ENCODE measurements at places on chromosomes 4 and X.

GRCh38 chr4:93841803-93842345, 13.3 kb downstream of the ATOH1 start:
- no peak overlapping the region for H3K4me3 ChIP-seq
- peaks cover 14% of the 10 kb centered on the region for H3K27me3 ChIP-seq

- H3K4me1 ChIP-seq: peaks cover 6% of the 10 kb centered on the region
- no peak for ATAC-seq
- H3K4me3 ChIP-seq: no peak overlapping the region
- H3K27ac ChIP-seq: no peak overlapping the region
- H3K27me3 ChIP-seq: no peaks in the 10 kb centered on the region
Measured at GRCh38 chrX:14670819-14671218, 141.5 kb downstream of the GLRA2 start.

DNA sequence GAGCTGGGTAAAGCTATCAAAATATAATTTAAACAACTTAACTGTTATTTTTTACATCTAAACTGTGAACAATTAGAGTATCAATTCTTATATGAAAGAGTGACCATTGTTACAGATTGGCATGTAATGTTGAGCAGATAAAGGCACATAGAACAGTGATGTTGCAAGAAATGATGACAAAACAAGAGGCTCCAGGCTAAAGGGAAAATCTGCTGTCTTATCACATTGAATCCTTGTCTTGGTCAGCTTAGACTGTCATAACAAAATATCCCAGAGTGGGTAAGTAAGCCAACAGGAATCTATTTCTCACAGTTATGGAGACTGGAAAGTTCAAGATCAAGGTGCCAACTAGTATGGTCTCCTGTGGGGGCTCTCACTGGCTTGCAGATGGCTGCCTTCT, 154.1 kb upstream of the PPP3CA start:
- H3K27me3 ChIP-seq: no peaks in the 10 kb centered on the region
- H3K4me3 ChIP-seq: no peak overlapping the region
- no peak for ATAC-seq
- no peak overlapping the region for H3K27ac ChIP-seq
- no peaks in the 10 kb centered on the region for H3K4me1 ChIP-seq

- no peaks in the 10 kb centered on the region for H3K27me3 ChIP-seq
- no peaks in the 10 kb centered on the region for H3K36me3 ChIP-seq
- ATAC-seq: no peak
Measured at GRCh38 chr4:187064033-187064432, 340.4 kb upstream of the FAT1 start.

DNA sequence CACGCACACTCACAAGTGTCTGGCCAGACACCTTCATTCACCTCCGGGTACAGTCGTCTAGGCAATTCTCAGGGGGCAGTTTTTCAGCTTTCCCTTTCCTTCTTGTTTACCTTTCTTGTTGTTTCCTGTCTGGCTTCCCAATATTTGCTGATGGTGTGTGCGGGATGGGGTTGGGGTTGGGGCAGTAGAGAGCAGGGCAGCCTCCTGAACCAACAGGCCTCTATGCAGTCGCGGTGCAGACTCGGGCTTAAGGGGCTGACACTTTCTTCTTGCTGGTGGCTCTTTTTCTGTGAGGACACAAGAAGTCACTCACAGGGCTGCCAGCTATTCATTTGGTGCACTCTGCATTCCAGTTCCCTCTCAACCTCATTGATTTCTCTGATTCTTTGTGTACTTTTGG, 56.4 kb downstream of the NBDY start:
- ATAC-seq: no peak
- H3K27ac ChIP-seq: no peak overlapping the region
- no peak overlapping the region for H3K4me3 ChIP-seq
- H3K4me1 ChIP-seq: peaks cover 30% of the 10 kb centered on the region
- no peaks in the 10 kb centered on the region for H3K27me3 ChIP-seq
- peaks cover 37% of the 10 kb centered on the region for H3K36me3 ChIP-seq

DNA sequence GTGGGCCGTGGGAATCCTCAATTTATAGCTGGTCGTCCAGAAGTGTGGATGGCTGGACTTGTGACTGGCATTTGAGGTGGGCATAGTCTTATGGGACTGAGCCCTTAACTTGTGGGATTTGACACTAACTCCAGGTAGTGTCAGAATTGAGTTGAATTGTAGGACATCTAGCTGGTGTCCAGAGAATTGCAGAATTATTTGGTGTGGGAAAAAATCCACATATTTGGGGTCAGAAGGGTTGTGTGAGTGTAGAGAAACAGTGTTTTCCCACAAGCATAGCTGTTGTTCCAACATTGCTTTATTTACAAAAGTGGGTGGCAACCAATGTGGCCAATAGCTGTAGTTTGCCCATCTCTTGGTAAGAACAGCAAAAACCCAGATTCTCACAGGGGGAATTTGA, 91.3 kb downstream of the MOSPD2 start:
- ATAC-seq: no peak
- no peaks in the 10 kb centered on the region for H3K27me3 ChIP-seq
- no peaks in the 10 kb centered on the region for H3K4me1 ChIP-seq
- H3K36me3 ChIP-seq: no peaks in the 10 kb centered on the region
- no peak overlapping the region for H3K4me3 ChIP-seq
- H3K27ac ChIP-seq: no peak overlapping the region

DNA sequence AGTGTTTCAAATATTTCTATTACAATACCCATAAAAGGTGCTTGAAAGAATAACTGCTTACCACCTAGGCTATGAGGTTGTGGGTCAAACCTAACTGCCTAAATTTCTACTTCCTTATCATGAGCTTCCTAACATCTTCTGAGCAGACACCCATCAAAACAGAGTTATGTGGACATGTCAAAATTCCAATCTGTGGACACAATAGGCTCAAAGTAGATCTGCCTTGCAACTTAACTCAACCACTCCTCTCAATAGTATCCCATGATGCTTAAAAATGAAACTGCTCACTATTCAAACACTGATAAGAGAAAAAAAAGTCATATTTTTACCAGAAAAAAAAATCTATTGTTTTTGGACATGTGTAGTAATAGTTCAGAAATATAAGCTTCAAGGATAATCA, 462.7 kb downstream of the INPP4B start:
- peaks cover 70% of the 10 kb centered on the region for H3K36me3 ChIP-seq
- H3K4me3 ChIP-seq: peak overlapping the region; percentile 62
- ATAC-seq: no peak
- peak overlapping the region; percentile 51 for H3K27ac ChIP-seq

DNA sequence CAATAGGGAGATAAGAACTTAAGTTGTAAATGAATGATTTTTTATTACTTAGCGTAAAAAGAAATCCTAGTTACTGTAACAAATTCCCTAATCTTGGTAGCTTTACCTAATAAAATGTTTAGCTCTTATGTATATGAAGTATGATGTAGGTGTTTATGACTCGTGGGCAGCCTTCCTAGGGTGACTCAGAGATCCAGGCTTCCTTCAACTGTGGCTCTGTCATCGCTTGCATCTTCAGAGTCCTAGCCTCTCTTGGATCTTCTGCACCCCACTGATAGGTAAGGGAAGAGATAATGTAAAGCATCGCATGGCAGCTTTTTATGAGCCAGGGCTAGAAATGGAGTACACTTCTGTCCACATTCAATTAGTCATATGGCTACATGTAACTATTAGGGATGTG, 165.6 kb upstream of the GLRA2 start:
- H3K27ac ChIP-seq: no peak overlapping the region
- no peaks in the 10 kb centered on the region for H3K4me1 ChIP-seq
- ATAC-seq: no peak
- H3K36me3 ChIP-seq: no peaks in the 10 kb centered on the region

- no peaks in the 10 kb centered on the region for H3K27me3 ChIP-seq
- H3K36me3 ChIP-seq: no peaks in the 10 kb centered on the region
- no peaks in the 10 kb centered on the region for H3K4me1 ChIP-seq
Measured at GRCh38 chr4:43132010-43132582, 239.6 kb downstream of the GRXCR1 start.

GRCh38 chr4:75371915-75372314, 142.3 kb downstream of the RCHY1 start:
- no peak for ATAC-seq
- H3K4me3 ChIP-seq: no peak overlapping the region
- no peak overlapping the region for H3K27ac ChIP-seq
- H3K36me3 ChIP-seq: no peaks in the 10 kb centered on the region

GRCh38 chrX:123083924-123084323, 100.2 kb upstream of the GRIA3 start:
- no peaks in the 10 kb centered on the region for H3K4me1 ChIP-seq
- no peak for ATAC-seq
- H3K27ac ChIP-seq: no peak overlapping the region
- H3K4me3 ChIP-seq: no peak overlapping the region
- H3K27me3 ChIP-seq: no peaks in the 10 kb centered on the region
- H3K36me3 ChIP-seq: no peaks in the 10 kb centered on the region

GRCh38 chr4:155674669-155675071, 8.0 kb downstream of the GUCY1A1 start:
- no peaks in the 10 kb centered on the region for H3K36me3 ChIP-seq
- H3K4me3 ChIP-seq: no peak overlapping the region
- H3K27me3 ChIP-seq: peaks cover 24% of the 10 kb centered on the region

DNA sequence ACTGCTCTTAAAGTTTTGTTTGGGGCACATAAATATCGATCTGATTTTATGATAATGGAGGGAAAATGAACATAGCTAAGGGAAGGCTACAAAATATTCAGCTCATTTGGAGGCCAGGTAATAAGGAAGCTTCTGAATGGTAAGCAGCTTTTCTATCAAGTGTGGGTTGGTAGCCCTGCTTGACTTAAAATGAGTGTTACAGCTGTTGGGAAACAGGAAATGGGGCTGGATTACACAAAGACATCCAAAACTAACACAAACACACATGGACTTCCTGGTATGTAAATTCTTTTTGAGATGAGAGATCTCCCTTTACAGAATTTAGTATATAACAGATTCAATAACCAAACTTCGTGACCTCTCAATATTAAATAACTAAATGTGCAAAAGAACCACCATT, 58.0 kb downstream of the FGF16 start:
- H3K27ac ChIP-seq: peak overlapping the region; percentile 71
- H3K36me3 ChIP-seq: peaks cover 27% of the 10 kb centered on the region
- no peaks in the 10 kb centered on the region for H3K27me3 ChIP-seq
- H3K4me3 ChIP-seq: no peak overlapping the region
- ATAC-seq: no peak

GRCh38 chrX:103428525-103428924, 52.2 kb downstream of the BEX3 start:
- no peak overlapping the region for H3K27ac ChIP-seq
- no peak for ATAC-seq
- no peak overlapping the region for H3K4me3 ChIP-seq
- no peaks in the 10 kb centered on the region for H3K4me1 ChIP-seq
- H3K27me3 ChIP-seq: peaks cover 3% of the 10 kb centered on the region

DNA sequence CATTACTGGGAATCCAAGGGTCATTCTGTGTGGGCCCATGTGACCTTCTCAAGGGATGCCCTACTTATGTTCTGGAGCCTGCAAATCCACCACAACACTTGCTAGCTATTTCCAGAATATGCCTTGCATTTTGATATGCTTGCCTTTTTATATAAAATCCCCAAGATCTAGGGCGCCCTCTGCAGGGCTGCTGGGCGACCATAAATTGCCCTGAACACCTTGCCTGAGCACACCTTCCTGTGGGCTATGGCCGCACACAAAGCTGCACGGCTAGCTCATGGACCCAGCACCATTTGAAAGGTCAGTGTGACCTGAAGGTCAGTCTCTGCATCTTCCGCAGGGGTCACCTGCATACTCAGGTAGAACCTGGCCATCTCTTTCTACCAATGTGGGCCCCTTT, 311.7 kb downstream of the NLGN4X start:
- H3K4me1 ChIP-seq: no peaks in the 10 kb centered on the region
- no peaks in the 10 kb centered on the region for H3K36me3 ChIP-seq
- H3K27me3 ChIP-seq: no peaks in the 10 kb centered on the region
- H3K27ac ChIP-seq: no peak overlapping the region

- H3K27ac ChIP-seq: no peak overlapping the region
- H3K4me3 ChIP-seq: no peak overlapping the region
- no peaks in the 10 kb centered on the region for H3K27me3 ChIP-seq
- no peak for ATAC-seq
- no peaks in the 10 kb centered on the region for H3K4me1 ChIP-seq
Measured at GRCh38 chr4:45554423-45554822, 569.4 kb downstream of the GABRG1 start.

- no peaks in the 10 kb centered on the region for H3K27me3 ChIP-seq
- H3K4me1 ChIP-seq: no peaks in the 10 kb centered on the region
- H3K36me3 ChIP-seq: peaks cover 44% of the 10 kb centered on the region
- ATAC-seq: no peak
Measured at GRCh38 chr4:112418092-112418491, 97.9 kb downstream of the NEUROG2 start.

- no peak overlapping the region for H3K27ac ChIP-seq
- no peaks in the 10 kb centered on the region for H3K36me3 ChIP-seq
- H3K27me3 ChIP-seq: peaks cover 12% of the 10 kb centered on the region
- H3K4me3 ChIP-seq: no peak overlapping the region
- no peaks in the 10 kb centered on the region for H3K4me1 ChIP-seq
Measured at GRCh38 chr4:143382596-143382995, 45.9 kb downstream of the GAB1 start.

DNA sequence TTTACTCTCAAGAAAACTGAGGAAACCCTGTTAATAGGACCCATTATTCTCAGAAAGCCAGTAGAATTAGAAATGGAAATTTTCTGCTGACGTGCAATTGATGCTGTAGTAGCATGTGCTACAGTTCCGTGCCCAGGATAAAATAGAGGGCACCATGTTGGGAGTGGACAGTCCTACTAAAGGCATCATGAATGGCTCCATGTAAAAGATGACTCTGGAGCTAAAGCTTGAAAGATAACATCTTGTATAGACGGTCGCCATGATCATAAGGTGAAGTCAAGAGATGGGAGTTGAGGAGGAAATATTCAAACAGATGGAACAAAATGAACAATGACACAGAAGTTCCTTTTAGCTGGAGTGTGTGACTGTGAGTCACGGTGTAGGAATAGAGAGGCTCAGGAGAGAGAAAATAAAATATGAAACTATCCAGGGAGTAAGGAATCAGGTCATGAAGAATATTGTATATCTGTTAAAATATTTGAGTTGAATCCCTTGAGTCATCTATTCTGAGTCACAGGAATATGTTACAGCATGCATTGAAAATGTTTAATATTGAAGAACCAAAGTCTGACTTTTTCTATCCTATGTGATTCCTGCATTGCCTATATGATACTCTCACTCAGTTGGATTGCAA, 31.8 kb downstream of the ANXA10 start:
- no peaks in the 10 kb centered on the region for H3K4me1 ChIP-seq
- H3K27me3 ChIP-seq: peaks cover 12% of the 10 kb centered on the region
- no peak overlapping the region for H3K27ac ChIP-seq
- no peak for ATAC-seq
- no peak overlapping the region for H3K4me3 ChIP-seq

DNA sequence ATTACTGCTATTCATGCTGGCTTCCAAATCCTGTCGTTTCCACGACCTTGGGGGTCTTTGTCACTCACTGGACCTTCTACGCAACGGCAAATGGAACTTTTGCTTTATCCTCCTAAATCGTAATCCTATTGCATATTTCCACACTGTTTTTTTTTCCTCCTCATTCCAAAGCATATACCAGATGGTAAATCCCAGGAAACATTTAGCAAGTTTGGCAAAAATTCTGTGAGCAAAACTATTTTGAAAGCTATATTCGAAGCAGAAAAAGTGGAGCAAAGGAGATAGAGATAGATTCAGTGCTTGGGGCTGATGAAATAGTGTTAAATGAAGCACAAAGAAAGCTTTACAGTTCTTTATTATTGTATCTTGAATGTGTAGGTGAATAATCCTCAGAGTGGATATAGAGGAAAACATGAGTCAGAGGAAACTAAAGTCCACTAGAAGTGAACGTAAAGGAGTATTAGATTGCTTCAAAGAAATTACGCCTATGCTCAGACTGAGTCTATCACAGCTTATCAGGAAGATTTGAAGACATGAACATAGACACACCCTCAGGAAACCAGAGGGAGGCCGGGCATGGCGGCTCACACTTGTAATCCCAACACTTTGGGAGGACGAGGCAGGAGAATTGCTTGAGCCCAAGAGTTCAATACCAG, 50.2 kb upstream of the FAM9A start:
- H3K27me3 ChIP-seq: peaks cover 18% of the 10 kb centered on the region
- no peaks in the 10 kb centered on the region for H3K36me3 ChIP-seq
- no peaks in the 10 kb centered on the region for H3K4me1 ChIP-seq
- H3K27ac ChIP-seq: no peak overlapping the region
- no peak overlapping the region for H3K4me3 ChIP-seq
- ATAC-seq: no peak

Data from activated T-helper 17 cell treated with anti-CD3 and anti-CD28 coated beads, Interleukin-2, amount 50 U/mL, for 72 hours (primary cell).